AML-193 (cell line): ENCODE measurements at places on chromosomes 4 and X.
A peak's percentile ranks its signal among the peaks of the same experiment; 100 is the strongest.

DNA sequence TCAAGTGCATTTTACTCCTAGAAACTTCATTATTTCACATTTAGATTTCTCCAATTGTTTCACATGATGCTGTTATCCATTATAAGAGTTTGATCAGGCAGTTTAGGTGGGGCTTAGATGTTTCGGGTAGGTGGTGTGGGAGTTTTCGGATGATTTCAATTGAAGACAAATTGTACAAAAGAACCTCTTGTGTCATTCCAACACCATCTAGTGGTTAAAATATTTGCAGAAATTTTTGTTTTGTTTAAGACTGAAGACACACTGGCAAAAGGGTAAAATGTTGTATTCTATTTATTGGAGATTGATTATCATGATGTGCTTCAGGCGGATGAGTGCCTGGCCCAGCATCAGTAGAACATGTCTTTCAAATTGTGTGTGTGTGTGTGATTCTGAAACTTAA, 212.7 kb downstream of the SH3BGRL start:
- peak; percentile 0 for DNase-seq

DNA sequence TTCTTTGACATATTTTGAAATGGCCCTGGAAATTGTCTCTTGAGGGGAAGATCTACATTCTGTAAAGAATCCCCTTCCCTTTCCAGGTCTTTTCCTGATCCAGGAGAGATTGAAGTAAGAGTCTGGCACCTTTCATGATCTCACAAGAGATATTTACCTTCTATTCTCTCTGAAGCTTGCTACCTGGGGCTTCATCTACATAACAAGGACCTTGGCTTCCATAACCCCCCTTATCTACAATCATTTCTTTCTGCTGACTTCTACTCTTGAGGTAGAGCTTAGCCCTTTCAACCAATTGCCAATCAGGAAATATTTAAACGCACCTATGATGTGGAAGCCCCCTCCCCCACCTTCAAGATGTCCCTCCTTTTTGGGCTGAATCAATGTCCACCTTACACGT, 383.7 kb upstream of the MAGEB18 start:
- DNase-seq: no peak

- DNase-seq: no peak
These were observed 23.8 kb downstream of the ARHGAP10 start for GRCh38 chr4:147755561-147756295.

DNA sequence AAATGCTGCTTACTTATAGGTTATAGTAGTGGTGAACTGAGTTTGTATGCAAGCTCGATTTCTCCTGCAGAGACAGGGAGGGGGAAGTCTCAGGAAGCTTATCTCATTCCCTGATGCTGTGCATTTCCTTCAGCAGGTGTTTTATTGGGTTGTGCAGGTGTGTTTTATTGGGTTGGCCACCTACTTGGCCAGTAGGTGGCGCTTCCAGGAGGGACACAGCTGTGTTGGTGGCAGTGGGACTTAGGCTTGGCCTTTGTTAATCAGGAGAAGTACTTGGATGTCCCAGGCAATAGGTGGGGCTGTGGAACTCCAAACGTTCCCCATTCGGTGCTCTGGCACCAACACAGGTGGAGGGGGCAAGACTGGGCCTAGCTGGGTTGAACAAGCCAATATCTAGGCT, 196.0 kb upstream of the DCAF8L1 start:
- no peak for DNase-seq

- no peak for DNase-seq
These were observed 41.1 kb downstream of the UCHL1 start for GRCh38 chr4:41297832-41298231.

- DNase-seq: peak; percentile 14
These were observed 1.0 kb downstream of the PDE5A start for GRCh38 chr4:119627267-119628255.
